ENCODE measurements at places on chromosomes 1 and 21.

- no peak for DNase-seq
These were observed 17.5 kb downstream of the SLC45A3 start for GRCh38 chr1:205662791-205663190.

DNA sequence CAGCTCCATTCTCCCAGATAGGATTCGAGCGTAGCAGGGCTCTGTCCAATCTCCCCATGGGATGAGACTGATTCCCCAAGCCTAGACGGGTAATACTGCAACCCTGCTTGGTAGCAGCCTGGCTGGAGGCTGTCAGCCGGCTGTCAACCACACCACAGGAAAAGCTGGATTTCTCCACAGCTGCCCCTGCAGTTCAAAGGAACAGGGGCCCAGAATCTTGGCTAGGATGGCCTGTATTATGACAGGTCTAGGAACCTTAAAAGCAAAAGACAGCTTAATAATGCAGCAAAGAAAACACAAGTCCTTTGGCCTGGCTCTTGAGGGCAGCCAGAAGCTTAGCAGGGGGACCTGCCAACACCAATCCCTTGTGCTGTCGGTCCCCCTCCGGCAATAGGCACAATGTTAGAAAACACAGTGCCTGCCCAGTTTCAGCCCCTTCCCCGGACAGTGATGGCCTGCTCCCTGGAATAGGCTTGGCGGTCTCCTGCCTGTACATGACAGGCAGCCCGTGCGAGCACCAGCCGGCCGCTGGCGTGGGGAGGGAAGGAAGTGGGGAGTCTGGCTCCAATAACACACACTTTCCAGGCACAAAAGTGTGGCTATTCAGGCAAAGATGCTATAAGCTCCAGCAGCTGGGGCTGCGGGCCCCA, 90.5 kb downstream of the TRABD2B start:
- DNase-seq, result no peak

DNA sequence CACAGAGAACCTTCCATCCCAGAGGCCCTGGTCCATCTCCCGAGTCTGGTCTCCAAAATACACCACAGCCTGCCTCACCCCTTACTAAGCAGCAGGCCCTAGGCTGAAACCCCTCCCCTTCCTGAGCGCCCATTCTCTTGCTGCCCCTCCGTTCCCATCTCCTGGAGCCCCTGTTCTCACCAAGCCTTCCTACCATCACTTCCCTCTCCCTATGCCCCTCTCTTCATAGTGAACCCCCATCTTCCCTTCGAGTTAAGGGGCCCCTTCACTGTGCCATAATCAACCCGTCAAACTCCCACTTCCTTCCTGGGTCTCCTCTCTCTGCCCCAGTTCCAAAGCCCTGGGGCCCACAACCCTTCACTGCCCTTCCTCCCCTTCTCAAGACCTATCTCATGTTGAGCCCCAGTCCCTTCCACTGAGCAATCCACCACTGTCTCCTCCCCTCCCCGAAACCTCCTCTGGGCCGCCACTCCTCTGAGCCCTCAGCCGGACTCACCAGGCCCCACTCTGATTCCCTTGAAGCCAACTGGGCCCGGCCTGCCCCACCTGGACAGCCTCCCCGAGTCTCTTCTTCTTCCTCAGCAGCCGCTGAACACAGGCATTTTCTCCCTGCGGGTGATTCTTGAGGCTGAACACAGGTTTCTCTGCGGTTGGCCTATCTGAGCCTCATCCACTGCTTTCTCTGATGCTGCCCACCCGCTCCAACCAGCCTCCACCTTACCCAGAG, 42.2 kb upstream of the WASF2 start:
- DNase-seq, result no peak

DNA sequence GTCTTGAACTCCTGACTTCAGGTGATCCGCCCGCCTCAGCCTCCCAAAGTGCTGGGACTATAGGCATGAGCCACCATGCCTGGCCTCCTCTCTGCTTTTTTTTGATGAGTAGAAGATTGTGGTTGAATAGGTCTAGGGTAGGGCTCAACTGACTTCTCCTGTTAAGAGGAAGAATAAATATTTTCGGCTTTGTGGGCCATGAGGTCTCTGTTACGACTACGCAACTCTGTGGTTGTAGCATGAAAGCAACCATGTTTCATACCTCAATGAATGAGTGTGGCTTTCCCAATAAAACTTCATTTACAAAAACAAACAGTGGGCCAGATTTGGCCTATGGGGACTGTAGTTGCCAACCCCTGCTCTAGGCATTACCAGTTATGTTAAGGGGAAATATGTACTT, 67.8 kb downstream of the NID1 start:
- no peak for DNase-seq

- DNase-seq, result peak; percentile 18
These were observed 436.7 kb upstream of the TMPRSS15 start for GRCh38 chr21:18840239-18840638.

GRCh38 chr21:38081708-38082107, 165.5 kb upstream of the KCNJ6 start:
- DNase-seq, result no peak

DNA sequence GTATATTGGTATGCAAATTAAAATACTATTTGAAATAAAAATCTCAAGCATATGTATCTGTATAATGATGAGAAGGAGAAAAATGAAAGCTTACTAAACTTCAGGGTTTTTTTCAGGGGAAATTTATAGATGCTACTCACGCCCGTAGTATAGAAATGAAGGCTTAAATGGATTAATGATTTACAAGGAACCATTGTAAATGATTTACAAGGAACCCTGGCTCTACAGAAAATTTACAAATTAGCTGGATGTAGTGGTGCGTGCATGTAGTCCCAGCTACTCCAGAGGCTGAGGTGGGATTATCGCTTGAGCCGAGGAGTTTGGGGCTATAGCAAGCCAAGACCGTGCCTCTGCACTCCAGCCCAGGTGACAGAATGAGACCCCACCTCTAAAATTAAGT, 150.5 kb downstream of the PCBP3 start:
- DNase-seq, result no peak

- DNase-seq, result no peak
These were observed 107.6 kb upstream of the UBE2U start for GRCh38 chr1:64095832-64096231.

- DNase-seq, result no peak
These were observed 14.3 kb upstream of the SEC16B start for GRCh38 chr1:177984136-177984525.

- DNase-seq, result no peak
These were observed 243.0 kb upstream of the RUNX1 start for GRCh38 chr21:35291973-35292627.

GRCh38 chr1:207402744-207403143, 51.4 kb upstream of the CR2 start:
- no peak for DNase-seq

Measured in BE2C (cell line).